ENCODE measurements at places on chromosomes 3 and 15.

- DNase-seq: no peak
Measured at GRCh38 chr3:57451150-57451846, 92.8 kb downstream of the DNAH12 start.

DNA sequence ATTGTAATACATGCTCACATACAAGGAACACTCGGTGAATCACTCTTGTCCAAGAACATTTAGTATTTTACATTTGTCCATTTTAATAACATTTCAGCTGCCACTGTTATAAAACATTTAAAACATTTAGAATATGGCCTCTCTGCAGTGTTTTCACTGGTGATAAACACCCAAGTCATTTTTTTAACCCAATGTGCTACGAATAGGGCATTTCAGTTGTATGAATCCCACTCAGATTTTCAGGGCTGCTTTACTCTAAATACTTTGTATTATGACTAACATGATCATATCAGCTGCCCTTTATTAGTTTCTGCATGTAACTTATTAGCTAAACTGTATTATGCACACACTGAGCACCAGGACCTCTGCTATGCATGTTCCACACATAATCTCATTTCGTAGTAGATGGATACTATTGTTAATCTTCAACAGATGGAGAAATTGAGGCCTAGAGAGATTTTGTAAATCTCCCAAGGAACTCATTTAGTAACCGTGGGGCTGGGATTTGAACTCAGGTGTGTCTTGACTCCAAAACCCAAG is 148.6 kb upstream of the CDIN1 start:
- DNase-seq: no peak

GRCh38 chr15:93523481-93523880 is 434.5 kb upstream of the RGMA start:
- DNase-seq: peak; percentile 65

DNA sequence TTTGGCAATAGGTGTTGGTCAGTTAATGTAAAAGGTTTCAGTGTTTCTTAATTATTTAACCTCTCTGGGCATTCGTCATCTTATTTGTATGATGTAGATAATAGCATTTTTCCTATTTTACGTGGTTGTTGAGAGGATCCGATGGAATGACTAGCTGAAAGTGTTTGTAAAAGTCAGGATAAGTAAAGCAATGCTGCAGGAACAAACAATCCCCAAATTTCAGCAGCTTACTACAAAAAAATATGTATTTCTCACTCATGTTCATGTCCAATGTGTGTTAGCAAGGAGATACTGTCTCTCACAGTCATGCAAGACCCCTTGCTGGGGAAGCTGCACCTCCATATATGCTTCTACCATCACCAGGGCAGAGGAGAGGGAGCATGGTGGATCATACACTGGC is 38.7 kb downstream of the CEMIP start:
- no peak for DNase-seq

DNA sequence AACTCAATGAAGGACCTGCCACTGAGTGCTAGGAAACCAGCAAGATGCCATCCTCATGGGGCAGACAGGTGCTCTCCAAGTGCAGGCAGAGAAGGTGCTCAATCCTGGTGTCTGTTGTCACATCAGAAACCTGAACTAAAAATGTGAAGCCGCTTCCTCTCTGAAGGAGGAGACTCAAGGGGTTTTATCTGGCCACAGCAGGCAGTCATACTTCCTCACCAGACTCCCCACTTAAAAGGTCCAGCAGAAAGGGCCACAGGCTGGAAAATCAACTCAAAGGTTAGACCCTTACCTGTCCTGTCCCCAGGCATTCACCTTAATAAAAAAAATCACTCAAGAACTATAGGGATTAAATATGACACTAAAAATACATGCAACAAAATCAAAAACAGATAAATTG is 4.8 kb downstream of the CCDC12 start:
- no peak for DNase-seq

GRCh38 chr3:88221726-88222125 is 72.0 kb downstream of the C3orf38 start:
- no peak for DNase-seq

DNA sequence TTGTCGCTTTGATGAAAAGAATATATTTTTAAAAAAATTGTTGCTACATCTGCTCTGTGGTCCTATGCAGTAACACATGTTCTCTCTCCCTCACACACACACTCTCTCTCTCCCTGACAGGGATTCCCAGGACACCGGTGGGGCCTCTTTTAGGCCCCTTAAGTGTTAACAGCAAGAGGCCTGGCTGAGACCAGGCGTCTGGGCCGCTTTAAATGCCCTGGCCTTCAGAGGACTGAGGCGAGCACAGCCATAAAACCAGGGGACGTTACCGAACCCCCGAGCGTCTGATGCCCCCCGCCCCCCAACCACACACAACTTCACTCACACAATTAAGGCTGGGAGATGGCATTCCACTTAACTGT is 1.7 kb downstream of the BNC1 start:
- peak; percentile 56 for DNase-seq

GRCh38 chr3:74607803-74608202 is 6.7 kb downstream of the CNTN3 start:
- no peak for DNase-seq

- DNase-seq: no peak
Measured at GRCh38 chr3:53645754-53646153, 151.3 kb downstream of the CACNA1D start.

DNA sequence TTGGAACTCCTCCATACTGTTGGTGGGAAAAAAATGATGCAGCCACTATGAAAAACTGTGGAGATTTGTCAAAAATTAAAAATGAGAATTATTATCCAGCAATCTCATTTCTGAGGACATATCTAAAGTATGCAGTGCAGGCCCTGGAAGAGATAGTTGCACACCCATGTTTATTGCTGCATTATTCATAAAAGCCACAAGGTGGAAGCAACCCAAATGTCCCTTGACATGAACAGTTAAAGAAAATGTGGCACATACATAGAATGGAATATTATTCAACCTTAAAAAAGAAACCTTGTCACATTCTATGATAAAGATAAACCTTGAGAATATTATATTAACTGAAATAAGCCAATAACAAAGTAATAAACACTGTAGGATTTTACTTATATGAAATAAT is 80.9 kb upstream of the ARHGEF26 start:
- no peak for DNase-seq

- peak; percentile 75 for DNase-seq
Measured at GRCh38 chr3:189806171-189806951, 175.2 kb downstream of the TP63 start.

DNA sequence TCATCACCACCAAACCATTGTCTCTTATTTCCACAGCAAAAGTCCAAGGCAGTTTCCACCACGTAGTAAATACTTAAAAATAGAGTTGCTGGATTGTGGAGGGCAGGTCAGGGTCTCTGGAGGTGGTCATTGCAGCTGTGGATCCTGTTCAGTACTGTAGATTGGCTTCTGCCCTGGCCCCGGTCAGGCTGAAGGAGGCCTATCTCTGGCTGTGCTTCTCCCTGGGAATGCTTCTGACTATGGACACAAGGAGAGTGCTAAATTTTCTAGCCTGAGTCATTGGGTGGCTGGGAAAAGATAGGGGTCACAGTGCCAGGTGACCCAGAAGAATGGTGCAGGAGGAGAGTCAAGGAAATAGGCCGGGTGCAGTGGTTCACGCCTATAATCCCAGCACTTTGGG is 26.3 kb upstream of the GMPPB start:
- DNase-seq: no peak

GRCh38 chr15:55279746-55280351 is 9.8 kb downstream of the RAB27A start:
- DNase-seq: no peak

DNA sequence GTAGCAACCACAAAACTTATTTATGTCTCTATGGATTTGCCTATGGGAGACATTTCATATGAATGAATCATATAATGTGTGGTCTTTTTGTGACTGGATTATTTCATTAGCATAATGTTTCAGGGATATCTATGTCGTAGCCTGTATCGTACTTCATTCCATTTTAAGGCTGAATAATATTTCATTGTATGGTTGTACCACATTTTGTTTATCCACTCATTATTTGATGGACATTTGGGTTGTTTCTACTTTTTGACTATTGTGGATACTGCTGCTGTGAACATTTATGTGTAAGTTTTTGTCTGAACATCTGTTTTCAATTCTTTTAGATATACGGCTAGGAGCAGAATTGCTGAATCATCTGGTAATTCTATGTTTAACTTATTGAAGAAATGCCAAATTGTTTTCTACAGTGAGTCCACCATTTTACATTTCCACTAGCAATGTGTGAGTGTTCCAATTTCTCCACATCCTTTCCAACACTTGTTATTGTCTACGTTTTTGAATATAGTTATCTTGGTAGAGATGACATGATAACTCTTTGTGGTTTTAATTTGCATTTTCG is 134.4 kb upstream of the DAZL start:
- DNase-seq: no peak

DNA sequence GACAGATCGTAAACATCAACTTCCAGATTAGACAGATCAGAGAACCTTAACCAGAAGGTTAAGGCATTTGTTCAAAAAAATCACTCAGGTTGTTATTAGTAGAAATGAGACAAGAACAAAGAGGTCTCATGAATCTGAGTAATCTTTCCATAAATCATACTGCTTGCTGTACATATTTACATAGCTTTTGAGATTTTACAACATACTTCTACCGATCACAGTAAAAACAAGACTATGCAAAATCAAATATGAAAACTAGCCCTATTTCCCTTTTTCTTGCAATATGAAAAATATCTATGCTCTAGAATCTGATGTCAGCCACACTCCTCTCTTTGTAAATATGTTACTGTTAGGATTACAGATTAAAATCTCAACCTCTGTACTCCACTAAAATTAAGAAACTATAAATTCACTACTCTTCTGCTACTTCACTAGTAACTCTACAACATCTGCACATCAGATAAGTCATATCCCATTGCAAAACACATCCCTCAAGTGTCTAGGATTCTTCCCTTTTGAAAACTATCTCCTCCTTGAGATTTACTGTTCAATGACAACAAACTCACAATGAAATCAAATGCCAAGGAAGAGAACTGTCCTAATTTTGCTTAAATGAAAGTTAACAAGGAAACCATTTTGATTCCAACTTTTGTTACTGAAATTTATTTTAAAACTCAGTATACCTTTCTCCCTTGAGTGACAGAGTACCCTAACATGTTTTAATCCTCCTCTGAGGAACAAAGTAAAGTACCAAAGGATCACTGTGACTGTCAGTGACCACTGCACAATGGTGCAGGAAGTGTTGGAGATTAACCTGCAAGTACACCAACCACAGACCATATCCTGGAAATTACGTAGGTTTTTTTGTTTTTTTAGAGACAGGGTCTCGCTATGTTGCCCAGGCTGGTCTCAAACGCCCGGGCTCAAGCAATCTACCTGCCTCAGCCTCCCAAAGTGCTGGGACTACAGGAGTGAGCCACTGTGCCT is 12.8 kb downstream of the DCUN1D1 start:
- DNase-seq: no peak

GRCh38 chr3:112187300-112187699 is 54.3 kb upstream of the GCSAM start:
- no peak for DNase-seq

- DNase-seq: peak; percentile 83
Measured at GRCh38 chr3:159828542-159828943, 160.1 kb upstream of the IL12A start.

- DNase-seq: no peak
Measured at GRCh38 chr3:191393146-191393545, 62.8 kb upstream of the UTS2B start.

GRCh38 chr3:55283441-55283925 is 203.6 kb downstream of the WNT5A start:
- no peak for DNase-seq

GRCh38 chr3:131708241-131708640 is 205.5 kb upstream of the MRPL3 start:
- DNase-seq: no peak

- no peak for DNase-seq
Measured at GRCh38 chr3:44596621-44597020, 11.9 kb downstream of the ZNF660 start.

GRCh38 chr3:74582982-74583381 is 31.5 kb downstream of the CNTN3 start:
- no peak for DNase-seq

DNA sequence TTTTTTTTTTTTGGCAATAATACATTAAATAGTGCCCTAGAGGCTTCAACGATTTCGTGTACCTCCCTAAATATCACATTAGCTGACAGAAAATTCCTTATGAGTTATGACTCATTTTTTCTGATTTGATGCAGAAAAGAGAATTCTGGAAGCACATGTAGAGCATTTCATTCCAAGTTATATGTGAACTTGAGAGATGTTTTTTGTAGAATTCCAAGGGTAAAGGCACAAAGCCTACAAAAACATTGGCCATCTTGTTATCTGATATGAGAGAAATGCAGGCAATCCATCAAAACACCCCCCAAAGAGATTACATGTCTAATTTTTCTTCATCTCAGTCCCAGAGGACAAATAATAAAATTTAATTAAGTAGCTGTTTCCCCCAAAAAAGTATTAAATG is 6.7 kb upstream of the PFN2 start:
- no peak for DNase-seq

DNA sequence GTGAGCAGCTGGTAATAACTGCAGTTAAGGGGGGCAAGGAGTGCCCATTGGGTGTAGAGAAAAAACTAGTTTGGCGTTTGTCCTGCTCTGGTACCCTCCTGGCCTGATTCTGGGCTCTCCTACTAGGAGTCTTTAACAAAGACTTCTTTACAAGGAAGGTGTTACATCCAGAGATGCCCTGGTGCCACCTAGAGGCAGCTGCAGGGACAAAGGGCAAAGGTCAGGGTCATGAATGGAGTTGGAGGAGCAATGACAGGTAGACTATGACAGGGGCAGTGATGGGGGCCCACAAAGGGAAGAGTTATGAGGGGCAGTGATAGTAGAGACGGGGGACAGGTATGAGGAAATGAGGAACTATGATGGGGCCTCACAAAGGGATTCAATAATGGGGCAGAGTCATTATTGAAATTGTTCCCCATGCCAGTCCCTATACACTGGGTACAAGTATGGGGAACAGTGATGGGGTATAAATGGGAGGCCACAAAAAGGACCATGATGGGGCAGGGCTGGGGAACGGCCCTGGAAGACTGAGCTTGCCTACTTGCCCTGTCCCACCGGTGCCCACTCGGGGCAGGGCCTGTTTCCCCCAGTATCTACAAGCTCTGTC is 7.9 kb downstream of the CCDC71 start:
- DNase-seq: peak; percentile 27

Data from tongue (tissue), 3 donors.